ENCODE measurements at places on chromosomes 7 and 10.

DNA sequence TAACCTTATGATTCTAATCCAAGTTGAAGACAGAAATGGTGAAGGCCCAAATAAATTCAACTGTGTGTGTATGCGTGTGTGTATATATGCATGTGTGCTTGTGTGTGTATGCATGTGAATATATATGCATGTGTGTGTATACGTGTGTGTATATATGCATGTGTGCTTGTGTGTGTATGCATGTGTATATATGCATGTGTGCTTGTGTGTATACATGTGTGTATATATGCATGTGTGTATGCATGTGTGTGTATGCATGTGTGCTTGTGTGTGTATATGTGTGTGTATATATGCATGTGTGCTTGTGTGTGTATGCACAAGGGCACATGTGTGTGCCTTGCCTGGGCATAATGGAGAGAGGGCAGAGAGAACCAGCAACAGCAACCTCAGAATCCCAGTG is 184.7 kb upstream of the PLPP4 start:
- no peak for DNase-seq

DNA sequence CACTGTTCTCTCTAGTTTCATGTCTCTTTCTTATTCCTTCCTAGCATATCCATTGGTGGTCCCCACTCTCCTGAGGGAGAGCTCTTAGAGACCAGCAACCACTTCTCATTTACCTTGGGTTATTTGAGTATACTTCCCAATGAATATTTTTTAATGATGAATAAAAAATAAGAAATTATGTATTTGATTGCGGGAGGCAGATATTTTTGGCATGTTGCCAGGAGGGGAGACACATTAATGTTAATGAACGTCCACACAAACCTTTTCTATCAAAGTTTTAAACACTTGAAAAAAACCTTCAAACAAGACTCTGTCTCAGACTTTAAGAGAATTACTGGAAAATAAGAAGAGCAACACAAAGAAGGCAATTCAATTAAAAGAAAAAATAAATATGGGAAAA is 260.6 kb upstream of the MAGI2 start:
- DNase-seq, result no peak

- no peak for DNase-seq
These were observed 8.4 kb downstream of the ZNF862 start for GRCh38 chr7:149846436-149847046.

GRCh38 chr10:65231148-65231547 is 1694.7 kb upstream of the LRRTM3 start:
- no peak for DNase-seq

DNA sequence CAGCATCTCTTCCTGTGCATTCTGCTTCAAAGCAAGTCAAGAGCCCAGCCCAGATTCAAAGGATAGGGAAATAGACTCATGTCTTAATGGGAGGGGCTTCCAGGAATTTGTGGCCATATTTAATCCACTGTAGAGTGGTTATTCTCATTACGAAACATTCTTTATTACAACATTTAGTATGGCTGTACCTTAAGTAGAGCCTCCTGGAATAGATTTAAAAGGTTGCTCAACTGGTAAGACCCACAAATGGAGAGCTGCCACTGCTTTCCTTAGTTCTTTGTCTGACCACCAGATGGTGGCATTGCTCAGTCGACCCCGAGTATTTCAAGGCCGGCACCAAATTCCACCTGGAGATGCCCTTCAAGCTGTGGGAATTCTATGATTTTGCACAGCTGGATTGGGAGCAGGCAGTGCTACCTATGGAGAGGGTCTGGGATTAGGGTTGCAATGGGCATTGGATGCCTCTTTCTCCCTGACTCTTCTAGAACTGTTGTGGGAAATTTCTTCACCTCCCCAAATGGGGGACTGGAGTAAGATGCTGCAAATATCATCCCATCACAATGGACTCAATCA is 102.2 kb downstream of the RBM20 start:
- DNase-seq, result peak; percentile 59

DNA sequence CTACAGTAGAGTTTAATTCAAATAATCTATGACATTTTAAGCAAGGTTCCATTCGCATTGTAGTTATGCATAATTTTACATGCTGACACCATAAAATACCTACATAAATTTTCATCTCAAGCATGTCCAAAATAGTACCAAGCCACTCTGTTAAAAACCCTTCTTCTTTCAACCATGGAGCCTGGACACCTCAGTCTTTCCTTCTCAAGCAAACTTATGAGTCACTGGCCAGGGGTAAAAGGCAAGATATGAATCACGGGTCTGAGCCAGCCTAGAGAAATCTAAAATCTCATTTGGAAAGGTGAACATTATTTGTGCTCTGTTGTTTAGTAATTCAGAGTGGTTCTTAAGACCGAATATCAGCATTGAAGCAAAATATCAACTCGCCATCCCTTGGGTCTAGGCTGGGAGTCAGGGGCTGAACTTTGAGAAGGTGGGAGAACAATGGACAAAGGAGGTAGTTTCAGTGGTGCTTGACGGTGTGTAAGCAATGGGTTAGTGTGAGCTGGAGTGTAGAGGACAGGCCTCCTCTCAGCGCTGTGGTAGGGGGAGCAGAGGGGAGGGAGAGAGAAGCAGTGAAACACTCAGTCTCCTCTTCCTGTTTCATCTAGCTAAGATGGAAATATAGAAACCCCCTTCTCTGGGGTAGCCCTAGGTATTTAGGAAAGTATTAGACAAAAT is 19.1 kb upstream of the GPAM start:
- no peak for DNase-seq

DNA sequence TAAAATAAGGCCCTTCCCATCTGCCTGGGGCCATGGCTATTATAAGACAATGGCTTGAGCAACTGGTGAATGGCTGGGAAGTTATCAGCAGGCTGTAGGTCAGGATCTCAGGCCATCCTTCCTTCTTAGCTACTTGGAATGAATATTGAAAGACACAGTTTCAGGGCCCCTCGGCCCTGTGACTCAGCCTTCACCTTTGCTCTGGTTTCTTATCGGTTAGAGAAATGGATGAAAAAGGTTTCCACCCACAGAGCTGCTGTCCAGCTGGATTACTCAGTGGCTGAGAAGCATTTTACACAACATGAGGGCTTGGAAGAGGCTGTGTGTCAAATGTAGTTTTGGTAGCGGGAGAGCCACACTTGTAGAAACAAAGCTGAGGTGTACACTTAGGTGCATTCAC is 9.4 kb downstream of the ACSL5 start:
- DNase-seq, result no peak

Data from NCI-H1092 treated with DMSO at 0.1 percent for 48 hours (cell line).